ENCODE measurements at places on chromosomes 16 and 17.
A peak's percentile ranks its signal among the peaks of the same experiment; 100 is the strongest.

- DNase-seq = no peak
Observed at GRCh38 chr16:17776888-17777287, 306.1 kb upstream of the XYLT1 start.

GRCh38 chr16:57892447-57893096, 78.4 kb downstream of the CNGB1 start:
- DNase-seq = no peak

DNA sequence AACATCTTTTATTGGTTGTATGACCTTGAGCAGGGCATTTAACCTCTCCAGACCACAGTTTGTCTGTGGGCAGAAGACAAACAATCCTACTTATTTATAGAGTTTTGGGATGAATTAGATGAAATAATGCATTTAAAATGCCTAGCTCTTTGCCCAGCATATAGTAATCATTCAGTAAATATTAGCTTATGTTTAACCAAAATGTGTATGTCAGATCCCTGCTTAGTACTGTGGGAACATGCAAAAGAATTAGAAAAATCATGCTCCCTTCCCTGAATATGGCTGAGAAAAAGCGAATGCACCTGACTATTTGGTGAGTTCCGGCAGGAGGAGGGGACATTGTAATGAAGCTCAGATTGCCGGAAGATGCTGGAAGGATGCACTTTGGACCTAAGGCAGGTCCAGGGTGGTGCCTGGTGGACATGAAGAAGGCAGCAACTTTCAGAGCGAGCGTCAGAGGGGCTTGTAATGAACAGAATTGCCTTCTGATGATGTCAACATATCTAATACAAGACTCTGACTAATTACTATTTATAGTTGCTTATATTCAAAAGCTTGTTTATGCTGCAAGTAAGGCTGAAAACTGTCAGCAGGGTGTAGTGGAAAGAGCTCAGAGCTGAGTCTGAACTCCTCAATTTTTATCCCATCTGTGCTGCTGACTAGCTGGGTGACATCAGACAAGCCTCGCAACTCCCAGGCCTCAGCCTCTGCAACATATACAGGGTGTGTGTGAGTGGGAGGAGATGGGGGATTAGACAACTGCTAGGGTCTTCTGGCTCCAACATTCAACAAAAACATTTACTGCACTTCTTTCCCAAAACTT, 221.2 kb downstream of the PRKCA start:
- DNase-seq = no peak

GRCh38 chr17:63419398-63419797, 26.7 kb downstream of the CYB561 start:
- no peak for DNase-seq

- DNase-seq = no peak
Observed at GRCh38 chr17:38730526-38731379, 612 bp downstream of the CISD3 start.

- DNase-seq = no peak
Observed at GRCh38 chr16:60295451-60295850, 1561.3 kb upstream of the GOT2 start.

DNA sequence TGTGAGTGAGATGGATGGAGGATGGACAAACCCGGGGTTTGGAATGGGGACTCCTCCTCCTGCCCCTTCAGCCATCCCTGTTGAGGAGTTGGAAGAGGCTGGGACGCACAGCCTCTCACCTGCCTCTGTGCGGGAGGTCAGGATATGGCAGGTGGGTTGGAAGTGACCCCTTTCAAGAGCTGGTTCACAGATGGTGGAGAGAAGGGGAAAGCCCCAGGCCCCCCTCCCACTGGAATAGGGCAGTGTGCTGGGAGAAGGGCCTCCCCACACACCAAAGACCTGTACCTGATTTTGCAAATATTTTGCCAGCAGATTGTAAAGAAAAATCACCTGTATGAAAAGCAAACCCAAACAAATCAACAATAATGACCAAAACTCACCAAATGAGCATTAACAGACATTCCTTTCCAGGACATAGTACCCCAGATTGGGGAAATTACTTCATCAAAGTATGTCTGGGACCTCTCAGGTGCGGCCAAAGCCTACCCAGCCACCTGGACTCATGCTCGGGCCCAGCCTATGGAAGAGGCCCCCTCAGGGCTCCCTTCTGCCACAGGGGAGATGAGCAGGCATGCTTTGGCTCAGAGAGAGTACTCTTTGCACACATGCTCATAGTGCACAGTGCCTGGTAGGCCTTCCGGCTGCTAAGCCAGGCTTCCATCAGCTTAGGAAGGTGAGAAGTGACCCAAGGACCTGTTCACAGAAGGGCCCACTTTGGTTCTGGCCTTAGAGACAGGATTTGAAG, 7.8 kb downstream of the SLC47A2 start:
- DNase-seq = no peak

- no peak for DNase-seq
Observed at GRCh38 chr17:42798011-42798382, 507 bp downstream of the COA3 start.

DNA sequence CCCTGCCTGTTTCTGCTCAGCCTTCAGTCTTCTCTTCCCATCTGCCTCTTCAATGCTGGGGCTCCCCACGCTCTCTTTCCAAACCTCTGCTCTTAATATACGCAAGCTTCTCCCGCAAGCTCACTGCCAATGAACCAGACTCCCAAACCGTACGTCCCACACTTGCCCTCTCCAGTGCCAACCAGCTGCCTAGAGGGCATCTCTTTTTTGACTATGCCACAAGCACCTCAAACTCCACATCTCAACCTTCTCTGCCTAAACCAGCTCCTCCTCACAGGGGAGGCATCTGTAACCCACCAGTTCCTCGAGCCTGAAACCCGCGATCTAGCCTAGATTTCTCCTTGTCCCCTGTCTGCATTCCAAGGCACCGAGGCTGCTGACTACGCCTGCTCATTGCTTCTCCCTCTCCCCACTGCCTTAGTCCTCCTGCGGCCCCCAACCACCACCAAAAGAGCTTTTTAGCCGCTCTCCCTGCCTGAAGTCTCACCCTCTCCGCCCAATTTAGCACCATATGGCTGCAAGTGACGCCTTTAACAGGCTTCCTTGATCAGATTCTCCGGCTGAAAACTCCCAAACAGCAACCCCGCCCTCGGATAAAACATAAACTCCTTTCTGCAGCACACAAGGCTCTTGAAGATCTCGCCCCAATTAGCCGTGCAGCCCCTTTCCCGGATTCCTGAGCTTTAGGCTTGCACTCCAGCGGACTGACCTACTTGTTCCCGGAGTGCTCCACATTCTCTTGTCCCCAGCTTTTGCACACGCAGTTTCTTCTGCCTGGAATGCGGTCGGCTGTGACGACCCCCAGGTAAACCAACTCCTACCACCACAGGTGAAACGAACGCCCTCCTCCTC, 1.5 kb downstream of the GGA2 start:
- DNase-seq = no peak

GRCh38 chr17:17636272-17636885, 44.9 kb upstream of the PEMT start:
- no peak for DNase-seq

DNA sequence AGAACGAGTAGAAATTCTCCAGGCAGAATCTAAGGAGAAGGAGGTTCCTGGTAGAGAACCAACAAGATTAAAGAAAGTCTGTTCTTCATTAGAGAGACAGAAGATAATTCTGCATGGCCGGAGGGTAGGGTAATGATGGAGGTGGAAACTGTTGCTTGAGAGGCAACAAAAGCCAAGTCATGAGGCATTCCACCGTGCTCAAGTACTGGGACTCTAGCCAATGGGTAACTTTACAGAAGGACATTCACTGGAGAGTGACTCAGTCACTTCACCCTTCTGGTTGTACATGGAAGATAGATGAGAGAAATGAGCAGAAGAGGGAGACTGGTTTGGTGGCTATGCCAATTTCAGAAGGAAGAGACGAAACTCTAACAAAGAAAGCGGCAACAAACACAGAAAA, 53.6 kb upstream of the ANKFN1 start:
- DNase-seq = no peak

DNA sequence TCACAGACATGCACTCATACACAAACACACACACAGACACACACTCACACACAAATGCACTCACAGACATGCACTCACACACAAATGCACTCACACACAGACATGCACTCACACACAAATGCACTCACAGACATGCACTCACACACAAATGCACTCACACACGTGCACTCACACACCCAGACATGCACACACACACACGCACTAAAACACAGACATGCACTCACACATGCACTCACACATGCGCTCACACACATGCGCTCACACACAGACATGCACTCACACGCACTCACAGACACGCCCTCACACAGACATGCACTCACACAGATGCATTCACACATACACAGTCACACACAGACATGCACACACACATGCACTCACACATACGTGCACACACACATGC, 2.7 kb upstream of the ZNF469 start:
- no peak for DNase-seq

- no peak for DNase-seq
Observed at GRCh38 chr16:13517841-13518240, 402.1 kb upstream of the ERCC4 start.

DNA sequence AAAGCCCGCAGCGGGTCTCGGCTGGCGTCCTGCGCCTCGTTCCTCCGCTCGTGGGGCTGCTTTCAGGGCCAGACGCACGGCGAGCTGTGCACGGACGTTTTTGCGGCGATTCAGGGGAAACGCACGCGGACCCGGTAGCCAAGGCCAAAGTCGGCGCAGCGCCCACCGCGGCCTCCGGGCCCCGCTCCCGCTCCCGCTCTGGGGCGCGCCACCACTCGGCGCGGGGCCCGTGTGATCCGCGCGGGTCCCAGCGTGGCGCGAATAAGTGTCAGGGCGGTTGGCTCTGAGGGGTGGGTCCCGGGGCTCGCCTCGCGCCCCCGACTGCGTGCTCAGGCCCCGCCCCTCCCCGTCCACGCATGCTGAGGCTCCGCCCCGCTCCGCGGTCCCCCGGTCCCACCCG, 694 bp upstream of the TBCD start:
- DNase-seq = no peak

DNA sequence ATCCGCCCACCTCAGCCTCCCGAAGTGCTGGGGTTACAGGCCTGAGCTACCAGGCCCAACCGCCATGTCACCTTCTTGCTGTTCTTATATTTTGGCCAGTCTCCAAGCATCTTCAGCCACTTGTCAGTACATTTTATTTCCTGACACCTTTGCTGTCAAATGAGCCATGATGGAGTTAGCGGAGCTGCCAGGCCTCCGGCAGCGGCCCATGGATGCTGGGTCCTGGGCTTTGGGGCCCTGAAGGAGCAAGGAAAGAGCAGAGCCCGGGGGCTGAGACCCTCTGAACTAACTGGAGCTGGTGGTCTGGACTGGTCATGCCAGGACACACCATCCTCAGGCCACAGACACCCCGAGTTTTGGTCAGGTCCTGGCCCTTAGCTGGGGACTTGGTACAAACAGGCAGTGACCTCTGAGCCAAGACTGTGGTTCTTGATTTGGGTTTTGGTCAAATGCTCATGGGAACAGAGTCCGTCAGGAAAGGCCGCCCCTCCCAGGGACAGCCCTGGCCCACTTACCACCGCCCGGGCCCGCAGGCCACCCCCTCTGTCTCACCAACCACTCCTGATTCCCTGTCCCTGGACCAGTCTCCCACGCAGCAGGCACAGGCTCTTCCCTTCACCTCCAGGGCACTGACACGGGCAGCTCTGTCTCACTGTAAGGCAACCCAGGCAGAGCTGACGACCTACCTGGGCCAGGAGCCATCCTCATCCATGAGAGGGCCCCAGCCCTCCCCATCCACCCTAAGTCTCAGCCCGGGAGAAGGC, 42.0 kb downstream of the TNFRSF13B start:
- DNase-seq = no peak

DNA sequence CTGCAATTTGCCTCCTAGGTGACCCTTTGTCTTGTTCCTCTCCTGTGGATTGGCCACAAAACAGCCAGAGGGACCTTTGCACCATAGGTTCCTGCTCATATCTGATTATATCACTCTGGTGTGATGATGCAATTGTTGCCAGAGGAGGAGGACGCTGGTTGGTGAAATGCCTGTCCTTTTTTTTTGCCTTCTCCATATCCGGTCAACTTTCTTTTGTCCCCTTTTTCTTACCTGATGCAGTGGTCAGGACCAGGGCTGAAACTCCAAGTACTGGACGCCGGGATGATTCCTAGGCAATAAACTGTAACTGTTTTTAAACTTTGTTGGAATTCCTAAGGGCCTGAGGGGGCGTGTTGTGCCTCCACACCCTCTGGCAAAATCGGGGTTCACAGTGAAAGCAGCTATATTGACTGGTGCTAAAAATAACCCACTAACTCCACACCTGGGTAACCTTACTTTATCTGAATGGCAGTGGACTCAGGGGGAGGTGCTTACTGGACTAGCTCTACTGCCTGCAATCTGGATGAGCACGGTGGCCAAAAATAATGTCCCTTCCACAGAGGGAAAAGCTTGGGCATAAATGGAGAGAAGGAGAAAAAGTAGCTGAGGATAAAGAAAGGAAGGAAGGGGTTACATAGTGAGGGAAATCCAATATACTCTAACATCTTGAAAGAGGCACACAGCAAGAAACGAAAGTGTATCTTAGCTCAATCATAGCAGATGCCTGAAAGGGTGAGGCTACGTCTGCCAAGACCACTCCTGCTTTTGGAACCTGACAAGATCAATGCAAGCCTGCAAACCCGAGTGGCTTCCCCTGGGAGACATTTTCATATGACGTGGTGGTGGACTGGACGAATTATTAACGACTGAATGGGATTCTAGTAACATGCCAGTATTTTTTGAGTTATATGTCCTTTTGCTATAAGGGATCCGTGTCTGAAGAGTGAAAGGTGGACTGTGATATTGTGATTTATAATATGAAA, 28.4 kb upstream of the ZNF423 start:
- DNase-seq = no peak

DNA sequence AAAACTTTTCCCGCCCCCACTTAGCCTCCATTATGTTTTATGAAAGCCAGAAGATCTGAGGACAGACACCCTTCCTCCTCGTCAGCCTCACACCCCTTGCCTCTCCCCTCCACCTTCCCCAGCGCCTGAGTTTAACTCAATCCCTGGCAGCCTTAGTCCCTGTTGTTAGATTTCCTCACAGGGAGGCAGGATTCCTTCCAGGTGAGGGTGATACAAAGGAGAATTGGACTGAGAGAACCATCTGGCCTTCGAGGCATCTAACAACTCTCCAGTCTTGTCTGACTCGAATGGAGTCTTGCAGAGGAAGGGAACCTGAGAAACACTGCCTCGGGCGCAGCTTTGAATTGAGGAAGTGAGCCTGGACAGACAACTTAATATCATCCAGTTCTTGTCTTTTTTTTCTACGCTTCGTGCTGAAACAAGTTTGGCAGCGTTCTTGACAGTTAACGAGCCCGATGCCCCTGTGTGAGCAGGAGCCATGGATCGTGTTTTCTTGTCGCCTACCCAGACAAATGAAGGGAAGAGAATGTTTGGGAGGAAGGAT, 1.3 kb upstream of the ZNF768 start:
- DNase-seq = no peak

GRCh38 chr17:7133424-7133823, 18.8 kb upstream of the ASGR2 start:
- peak; percentile 10 for DNase-seq

- peak; percentile 38 for DNase-seq
Observed at GRCh38 chr16:27314161-27314723, 468 bp downstream of the IL4R start.

- no peak for DNase-seq
Observed at GRCh38 chr16:4938683-4939030, 1.7 kb upstream of the PPL start.

Data from effector memory CD8-positive, alpha-beta T cell (primary cell).